ENCODE measurements at places on chromosomes 5 and 9. TPM values are rescaled to one million over a fixed set of nuclear protein-coding genes. Genes with fewer than 3 reads are reported as not detected.

TSSK1B gene
- polyA plus RNA-seq: not detected

- DNase-seq: no peak
Observed at GRCh38 chr5:56594792-56595191, 220.6 kb upstream of the MAP3K1 start.

DNA sequence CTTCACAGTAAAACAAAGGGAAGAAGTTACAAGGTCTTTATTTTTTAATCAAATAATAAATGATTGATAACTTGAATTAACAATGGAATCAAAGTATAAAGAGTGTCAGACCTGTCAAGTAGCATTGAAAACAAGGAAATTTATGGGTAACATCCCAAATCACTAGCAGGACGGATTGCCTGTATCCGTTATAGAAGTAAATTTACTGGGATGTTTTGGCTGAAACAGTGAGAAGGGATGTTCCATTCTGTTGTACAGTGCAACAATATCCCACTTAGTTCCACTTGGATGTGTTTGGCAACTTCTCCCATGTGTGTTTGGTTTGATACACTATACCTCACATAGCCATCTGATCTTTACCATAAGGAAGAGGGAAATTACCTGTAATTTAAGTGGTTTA, 421.0 kb upstream of the CHD1 start:
- DNase-seq: no peak

GRCh38 chr5:67377631-67378030, 181.0 kb upstream of the CD180 start:
- no peak for DNase-seq

Data from CD14-positive monocyte (primary cell).